NB4 (cell line): ENCODE measurements at places on chromosomes 2 and 18.

DNA sequence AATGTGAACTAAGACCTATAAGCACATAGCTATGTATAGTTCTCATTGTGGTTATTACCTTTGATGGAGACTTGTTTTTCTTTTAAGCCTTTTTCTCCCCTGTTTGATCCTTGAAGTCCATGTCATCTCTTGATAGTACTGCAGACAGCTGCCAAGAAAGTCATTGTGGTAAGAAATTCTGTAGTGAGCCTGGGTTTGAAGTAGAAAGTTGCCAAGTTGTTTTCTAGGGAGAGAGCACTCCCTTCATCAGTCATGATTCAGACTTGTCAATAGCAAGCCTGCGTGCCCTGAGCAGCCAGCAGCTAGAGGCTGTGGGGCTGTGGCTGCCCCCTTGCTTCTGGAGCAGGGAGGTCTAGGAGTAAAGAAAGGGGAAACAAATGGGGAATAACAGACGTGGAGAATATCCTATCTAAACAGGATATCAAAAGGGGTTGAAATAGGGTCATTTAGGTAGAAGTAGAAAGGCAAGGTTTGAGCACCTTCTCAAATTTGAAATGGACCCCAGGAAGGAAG lies 8.4 kb downstream of the SP5 start:
- DNase-seq: no peak

GRCh38 chr2:44793322-44793870 lies 148.1 kb upstream of the SIX3 start:
- DNase-seq: peak; percentile 65

DNA sequence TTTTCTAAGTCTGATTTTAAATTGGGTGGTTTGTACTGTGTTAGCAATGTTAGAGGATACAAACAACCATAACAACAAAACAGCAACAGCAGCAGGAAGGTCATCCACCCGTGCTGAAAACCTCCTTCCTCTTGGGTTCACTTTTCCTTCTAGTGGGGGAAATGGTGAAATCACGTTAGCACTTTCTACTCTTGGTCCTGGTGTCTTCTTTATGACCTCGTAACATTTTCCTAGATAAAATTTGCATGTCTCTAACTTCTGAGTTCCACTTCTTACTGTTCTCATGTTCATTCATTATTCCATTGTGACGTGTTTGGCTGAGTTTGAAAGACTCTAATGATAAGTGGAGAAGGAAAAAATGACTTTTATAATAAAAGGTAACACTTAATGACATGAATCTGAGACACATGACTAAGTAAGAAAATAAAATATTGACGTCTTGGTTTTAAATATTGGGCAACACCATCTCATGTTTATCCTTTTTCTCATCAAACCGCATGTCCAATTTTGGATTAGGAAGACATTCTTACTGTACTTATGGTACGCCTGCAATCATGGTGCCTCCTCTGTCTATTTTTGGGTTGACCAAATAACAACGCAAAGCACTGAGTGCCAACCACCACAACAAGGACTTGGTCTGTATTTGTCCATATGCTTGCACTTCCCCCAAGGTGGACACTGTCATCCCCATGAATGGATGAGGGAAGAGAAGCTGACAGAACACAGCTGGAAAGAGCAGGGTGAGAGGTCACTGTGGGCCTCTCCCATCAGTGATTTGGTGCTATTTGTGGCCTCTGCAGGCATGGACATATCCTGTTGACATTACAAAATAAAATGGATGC lies 25.7 kb upstream of the IL1R1 start:
- DNase-seq: no peak

- no peak for DNase-seq
These were observed 85.6 kb downstream of the DOCK10 start for GRCh38 chr2:224956706-224957105.

DNA sequence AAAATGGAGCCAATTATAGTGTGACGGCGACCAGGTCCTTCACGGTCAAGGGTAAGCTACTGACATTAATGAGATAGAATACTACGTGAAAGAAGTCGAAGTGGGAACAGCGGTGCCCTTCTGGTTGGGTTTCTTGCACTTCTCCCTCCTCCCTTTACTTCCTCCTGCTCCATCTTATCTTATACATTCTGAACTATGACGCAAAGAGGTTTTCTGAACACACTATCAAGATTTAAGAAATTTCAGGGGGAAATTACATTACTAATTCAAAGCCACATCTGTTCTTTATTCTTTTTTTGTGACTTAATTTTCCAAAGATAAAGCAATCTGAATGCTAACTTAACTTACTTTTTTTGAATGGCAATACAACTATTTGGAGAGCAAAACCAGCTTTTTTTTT lies 14.8 kb upstream of the IL18R1 start:
- DNase-seq: no peak
